ENCODE measurements at places on chromosomes 2 and 18.

GRCh38 chr18:23194155-23194996 lies 59.1 kb downstream of the CABLES1 start:
- no peak for DNase-seq

DNA sequence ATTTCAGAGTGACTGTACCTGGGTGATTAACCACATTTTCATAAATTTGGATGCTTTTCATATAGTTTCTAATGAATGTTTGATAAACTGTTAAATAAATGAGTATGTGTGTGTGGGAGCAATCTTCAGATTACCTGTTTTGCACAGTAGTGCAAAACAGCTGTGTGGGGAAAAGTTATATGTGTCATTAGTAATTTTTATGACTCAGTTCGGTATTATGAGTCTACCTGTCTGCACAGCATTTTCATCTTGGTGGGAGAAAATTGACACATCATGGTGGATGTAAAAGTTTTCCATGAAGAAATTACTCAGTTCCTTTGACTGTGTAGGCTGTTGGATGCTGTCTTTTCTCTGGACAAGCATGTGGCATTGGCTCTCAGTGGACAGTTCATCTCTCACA lies 43.8 kb downstream of the LTBP1 start:
- no peak for DNase-seq

DNA sequence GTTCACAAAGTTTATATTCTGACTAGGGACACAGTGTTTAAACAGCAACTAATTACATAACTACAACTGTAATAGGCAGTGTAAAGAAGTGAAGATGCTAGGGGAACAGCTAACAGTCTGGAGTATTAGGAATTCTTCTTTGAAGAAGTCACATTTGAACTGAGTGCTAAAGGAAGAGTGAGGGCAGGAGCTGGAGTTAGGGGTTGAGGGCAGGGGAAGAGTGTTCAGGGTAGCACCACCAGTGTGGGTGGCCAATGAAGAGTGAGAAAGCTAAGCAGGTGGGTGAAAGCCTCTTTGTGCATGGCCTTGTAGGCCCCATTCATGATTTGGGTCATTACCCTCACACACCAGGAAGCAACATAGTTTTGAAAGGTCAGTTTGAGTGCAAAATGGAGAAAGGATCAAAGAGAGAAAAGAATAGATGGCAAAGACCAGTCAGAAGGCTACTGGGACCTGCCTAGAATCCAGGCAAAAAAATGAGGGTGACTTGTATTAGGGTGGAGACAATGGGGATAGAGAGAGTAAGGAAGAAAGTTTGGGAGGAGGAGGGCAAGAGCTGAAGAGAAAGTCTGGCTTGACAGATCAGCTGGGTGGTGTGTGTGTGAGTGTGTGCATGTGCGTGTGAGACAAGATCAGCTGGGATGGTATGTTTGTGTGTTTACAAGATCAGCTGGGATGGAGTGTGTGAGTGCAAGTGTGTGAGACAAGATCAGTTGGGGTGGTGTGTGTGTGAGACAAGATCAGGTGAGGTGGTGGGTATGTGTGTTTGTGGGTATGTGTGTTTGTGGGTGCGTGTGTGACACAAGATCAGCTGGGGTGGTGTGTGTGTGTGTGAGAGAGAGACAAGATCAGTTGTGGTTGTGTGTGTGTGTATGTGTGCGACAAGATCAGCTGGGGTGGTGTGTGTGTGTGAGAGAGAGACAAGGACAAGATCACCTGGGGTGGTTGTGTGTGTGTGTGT lies 43.6 kb upstream of the AGPS start:
- DNase-seq: no peak

DNA sequence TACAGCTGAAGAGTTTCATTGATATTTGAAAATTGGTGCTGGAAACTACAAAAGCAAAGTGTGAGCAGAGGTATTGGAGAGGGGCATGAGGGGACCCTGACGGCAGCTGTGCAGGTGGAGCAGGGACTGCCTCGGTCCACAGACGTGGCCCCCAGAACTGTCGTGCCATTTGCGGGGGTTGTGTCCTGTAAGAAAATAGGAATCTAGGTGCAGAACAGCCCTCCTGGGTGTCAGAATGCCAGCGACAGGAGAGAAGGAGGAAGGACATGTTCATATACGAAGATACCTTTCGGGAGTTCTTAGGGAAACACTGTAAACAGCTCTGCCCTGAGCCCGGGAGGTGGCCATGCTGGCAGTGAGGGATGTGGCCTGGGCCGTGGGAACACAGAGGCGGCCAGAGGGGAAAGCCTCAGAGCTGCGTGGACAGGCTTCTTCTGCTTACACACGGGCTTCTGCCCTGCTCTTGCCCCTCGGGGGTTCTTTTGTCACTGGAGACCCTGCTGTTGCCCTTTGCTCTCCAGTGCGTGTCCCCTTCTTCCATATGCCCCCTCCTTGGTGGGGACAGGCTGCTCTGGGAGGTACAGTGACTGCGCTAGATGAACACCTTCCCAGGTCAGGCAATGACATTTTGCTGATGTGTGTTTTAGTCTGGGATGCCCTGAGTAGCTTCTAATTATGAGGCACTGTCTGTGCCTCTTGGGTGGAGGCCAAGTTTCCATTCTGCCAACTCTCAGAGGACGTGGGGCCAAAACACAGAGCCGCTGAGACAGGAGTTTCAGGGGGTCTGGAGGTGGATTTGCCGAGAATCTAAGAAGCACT lies 81.9 kb upstream of the TXNDC2 start:
- no peak for DNase-seq

- DNase-seq: no peak
Measured at GRCh38 chr2:133624551-133624950, 56.3 kb upstream of the NCKAP5 start.

- DNase-seq: no peak
Measured at GRCh38 chr18:79046522-79046921, 22.7 kb upstream of the ATP9B start.

DNA sequence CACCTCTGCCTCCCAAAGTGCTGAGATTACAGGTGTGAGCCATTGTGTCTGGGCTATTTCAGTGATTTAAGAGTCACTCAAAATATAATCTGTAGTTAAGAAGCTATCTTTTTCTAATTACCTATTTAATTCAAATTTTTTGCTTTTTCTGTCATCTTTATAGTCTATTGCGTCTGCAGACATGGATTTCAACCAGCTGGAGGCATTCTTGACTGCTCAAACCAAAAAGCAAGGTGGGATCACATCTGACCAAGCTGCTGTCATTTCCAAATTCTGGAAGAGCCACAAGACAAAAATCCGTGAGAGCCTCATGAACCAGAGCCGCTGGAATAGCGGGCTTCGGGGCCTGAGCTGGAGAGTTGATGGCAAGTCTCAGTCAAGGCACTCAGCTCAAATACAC lies 95.1 kb downstream of the COMMD1 start:
- DNase-seq: no peak

- DNase-seq: no peak
Measured at GRCh38 chr18:44180683-44181082, 500.0 kb upstream of the SETBP1 start.

DNA sequence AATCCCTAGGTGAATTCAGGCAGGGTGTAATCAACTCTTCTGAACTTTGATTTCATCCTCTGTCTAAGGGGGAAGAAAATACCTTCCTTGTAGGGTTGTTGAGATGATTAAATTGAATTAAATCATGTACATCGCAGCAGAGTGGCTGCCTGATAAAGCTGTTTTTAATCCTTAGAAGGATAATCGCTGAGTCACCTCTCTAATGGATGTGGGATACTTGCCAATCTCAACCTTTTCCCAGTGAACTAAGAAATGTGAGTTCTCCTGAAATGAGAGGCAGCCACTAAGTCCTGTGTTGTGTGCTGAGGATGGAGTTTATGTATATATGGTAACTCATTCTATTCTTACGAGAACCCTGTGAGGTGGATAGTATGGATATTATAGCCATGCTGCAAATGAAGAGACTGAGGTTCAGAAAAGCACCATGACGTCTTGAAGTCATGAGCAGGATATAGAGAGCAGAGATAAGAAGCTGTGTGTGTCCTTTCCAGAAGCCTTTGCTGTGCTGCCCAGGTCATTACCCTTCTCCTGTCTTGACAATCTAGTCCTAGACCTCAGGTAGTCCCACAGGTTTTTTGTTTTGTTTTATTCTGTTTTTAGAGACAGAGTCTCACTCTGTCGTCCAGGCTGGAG lies 93.3 kb downstream of the HNRNPLL start:
- DNase-seq: no peak

GRCh38 chr2:203656522-203657287 lies 49.7 kb upstream of the CD28 start:
- DNase-seq: no peak

DNA sequence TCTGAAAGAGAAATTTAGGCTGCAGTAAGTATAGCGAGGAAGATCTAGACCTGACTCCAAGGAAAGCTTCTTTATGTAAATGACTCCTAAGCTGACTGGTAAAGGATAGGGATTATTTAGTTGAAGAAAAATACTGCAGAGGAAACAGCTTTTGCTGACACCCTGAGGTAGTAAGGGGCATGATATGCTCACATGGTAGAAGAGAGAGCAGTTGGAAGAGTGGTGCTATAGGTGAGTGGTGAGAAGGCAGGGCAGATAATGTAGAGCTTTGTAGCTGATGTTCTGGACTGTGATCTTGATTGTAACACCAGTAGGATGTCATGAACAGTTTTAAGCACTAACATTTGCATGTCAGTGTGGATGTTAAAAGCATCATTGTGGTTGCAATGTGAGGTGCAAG lies 639.1 kb upstream of the SLC39A10 start:
- no peak for DNase-seq

- no peak for DNase-seq
Measured at GRCh38 chr2:205280596-205281236, 401.6 kb upstream of the NRP2 start.

DNA sequence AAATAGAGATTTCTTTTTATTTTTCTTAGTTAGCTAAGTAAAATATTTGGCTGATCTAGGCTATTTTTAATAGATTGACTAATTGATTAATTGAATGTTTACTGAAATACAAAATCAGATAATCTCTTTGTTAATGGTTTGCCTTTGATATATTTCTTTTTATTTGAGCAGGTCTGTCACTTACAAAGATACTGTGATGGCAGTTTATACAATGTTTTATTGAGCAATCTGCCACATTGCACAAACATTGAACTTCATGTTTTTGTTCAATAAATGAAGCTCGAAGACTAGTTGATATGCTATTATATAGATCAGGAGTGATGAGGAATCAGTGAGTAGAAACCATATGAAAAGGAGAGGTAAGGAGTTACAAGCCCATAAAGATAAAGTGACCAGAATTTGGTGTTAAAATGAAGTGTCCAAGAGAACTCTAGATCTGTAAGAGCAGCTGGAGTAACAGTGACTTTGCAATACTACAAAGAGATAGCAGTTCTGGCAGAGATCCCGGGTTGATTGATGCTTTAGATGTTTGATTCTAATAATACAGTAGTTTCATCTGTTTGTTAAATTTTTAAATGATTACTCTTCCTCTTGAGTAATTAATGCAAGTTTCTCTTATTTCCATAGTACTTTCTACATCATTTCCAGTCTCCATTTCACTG lies 574.2 kb downstream of the CCDC85A start:
- DNase-seq: no peak

GRCh38 chr2:157312866-157313486 lies 12.6 kb downstream of the ERMN start:
- DNase-seq: no peak

DNA sequence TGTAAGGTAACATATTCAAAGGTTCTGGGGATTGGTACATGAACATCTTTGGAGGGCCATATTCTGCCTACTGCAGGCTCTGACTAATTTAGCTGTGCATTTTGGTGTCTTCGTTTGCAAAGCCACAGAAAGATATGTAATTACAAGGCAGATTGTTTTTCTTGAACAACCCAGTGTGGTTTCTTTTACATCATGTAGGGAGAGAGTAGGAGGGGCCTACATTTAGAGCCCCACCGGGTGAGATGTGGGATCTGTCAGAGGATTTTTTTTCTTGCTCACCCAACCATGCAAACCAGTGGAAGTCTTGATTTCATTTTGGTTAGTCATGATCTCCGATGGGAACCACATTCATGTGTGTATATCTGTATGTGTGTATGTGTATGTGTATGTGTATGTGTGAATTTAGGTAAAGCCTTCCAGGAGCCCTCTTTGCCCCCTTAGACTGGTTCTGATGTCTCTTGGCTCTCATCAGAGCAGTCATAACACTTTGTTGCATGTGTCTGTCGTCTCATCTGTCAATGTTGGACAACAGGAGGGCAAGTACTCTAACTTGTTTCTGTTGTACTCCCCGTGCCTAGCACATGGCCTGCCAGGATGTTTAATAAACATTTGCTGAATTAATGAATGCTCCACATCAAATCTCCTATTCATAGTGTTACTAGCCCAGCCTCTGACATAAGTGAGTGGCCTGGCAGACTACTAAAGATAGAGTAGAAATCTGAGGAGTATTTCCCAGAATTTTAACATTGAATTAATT lies 239.9 kb downstream of the MTX2 start:
- DNase-seq: no peak
